ENCODE measurements at places on chromosomes 13 and 19.

DNA sequence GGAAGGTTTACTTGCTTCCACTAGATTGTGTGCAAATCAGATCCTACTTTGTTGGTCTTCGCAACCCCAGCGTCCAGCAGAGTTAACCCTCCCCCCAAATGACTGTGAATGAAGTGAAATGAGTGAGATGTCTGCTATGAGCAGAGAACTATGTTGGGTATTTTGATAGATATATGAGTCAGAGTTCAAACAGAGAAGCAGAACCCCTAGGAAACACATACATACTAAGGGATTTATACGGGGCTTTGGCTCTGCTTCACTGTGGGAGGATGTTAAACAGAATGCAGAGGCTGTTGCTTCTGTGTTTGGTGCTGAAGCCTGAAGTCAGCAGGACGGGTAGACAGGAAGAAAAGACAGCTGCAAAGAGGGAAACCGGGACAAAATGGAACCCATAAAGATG is 197.0 kb downstream of the MZT1 start:
- no peak for DNase-seq

- DNase-seq, result peak; percentile 55
These were observed 277.9 kb downstream of the ZNF536 start for GRCh38 chr19:30649934-30650614.

DNA sequence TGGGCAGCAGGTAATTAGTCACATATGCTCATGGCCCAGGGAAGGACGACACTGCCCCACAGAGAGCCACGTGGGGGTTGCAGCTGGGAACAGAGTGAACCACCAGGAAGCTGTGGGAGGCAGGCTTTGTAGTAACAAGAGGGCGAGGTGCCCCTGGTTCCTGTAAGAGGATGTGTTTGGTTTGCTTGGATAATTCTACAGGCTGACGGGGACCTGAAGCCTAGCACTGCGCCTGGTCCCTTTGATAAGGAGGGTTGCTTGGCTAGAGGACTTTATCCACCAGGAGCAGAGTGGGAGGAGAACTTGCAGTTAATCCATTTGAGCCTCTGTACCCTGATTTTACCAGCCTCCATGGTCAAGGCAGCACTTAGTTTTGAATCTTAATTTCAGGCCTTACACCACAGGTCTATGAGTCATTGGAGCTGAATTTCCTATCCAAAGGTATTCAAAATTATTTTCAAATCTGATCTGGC is 67.4 kb upstream of the CLDN10 start:
- no peak for DNase-seq

DNA sequence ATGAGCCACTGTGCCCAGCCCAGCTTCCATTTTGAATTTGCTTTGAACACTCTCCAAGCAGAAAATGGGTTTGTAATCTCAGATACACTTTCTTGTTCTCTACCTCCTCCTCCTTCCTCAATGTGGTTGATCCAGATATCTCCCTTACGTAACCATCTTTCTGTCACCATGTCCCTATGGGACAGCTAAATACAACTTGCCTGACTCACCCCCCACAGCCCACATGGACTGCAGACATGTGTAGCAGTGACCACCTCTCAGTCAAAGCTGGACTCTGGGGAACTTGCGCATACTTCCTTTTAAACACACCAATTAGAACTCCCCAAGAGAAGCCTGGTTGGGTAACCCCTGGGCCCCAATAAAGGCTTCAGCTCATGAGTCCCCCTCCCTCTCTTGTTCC is 10.8 kb upstream of the ZNF799 start:
- no peak for DNase-seq

- DNase-seq, result no peak
These were observed 10.0 kb upstream of the IGFL3 start for GRCh38 chr19:46134527-46134926.

DNA sequence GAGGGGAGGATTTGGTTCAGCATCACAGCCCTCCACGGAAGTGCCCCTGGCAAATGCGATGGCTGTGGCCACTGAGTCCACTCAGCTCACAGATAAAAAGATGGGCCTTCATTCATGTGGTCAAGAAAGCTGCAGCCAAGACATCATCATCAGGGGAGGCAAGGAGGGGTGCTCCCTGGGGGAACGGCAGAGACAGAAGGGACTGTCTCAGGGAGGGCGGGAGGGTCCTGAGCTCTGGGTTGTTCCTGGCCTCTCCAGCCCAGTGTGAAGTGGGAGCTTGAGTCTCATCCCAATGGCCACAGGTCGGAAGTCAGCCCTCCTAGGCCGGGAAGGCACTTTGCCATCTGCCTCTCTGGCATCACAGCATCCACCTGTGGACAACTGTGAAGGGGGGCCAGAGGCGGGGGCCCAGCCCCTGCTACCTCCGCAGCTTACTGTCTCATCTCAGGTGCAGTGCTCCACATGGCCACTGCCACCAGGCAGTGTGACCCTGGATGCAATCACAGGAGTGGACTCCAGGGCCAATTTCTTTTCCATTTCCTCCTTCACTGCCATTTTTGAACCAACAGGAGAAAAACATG is 137.8 kb upstream of the SOX1 start:
- no peak for DNase-seq

DNA sequence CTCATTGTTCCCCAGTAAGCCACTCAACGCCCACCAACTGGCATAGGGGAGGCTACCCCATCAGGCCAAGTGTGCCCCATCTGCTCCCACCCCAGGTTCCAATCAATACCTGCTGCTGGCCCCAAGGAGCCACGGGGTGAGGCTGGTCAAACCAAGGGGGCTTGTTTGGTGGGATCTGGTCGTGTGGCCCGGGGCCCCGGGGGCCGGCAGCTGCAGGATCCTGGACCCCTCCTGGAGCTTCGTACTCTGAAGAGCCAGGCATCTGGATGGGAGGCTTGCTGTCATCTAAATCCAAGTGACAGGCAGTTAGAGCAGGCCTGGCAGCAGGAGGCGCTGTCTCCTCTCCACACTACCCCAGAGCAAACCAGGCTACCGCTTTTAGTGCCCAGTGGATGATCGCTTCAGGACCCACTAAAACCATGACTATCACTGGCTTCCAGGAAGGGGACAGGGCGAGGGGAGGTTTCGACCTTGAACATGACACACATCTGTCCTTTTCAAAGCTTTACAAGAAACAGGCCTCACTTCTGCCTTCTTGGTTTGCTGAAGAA is 14.2 kb downstream of the CHERP start:
- DNase-seq, result peak; percentile 26

- no peak for DNase-seq
These were observed 102.7 kb downstream of the KDM4B start for GRCh38 chr19:5071579-5071978.

- DNase-seq, result no peak
These were observed 80.4 kb upstream of the SPATA13 start for GRCh38 chr13:24080134-24080533.

DNA sequence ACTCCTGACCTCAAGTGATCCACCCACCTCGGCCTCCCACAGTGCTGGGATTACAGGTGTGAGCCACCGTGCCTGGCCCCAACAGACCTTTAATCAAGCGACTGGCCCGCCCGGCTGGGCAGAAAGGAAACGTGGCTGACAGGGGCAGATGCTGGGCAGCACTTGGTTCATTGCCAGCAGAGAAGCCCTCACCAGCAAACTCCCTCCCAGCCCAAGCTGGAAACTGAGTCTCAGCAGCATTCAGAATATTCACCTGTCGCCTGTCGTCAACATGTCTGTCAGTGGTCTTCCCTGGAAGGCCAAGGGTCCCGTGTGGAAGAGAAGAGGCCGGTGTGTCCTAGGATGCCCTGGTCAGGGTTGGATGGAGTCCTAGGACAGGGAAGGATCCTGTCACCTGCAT is 245.0 kb downstream of the TEX29 start:
- DNase-seq, result no peak

DNA sequence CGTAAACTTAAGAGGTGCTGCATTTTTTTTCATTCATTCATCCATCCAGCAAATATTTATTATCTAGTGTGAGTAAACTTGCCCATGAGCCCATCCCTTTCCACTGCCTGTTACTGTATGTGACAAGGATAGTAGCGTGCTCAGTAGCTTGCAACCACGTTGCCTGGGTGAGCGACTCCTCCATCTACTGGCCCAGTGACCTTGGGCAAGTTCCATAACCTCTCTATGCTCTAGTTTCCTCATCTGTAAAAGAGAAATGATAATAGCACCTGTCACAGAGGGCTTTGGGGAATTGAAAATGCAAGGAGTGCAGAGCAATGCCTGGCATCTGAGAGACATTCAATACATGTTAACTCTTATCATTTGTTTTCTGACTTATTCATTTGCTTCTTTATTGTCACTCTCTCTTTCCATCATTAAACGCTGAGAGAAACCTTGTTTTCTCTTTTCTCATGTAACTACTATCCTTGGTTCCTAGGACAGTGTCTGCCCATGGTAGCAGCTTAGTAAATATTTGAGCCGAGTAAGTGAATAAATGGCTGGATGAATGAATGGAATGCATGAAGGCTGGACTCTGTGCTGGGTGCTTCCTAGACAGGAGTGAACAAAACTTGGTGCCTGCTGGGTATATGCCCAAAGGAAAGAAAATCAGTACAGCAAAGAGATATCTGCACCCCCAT is 19.9 kb downstream of the LRCH1 start:
- peak; percentile 35 for DNase-seq

DNA sequence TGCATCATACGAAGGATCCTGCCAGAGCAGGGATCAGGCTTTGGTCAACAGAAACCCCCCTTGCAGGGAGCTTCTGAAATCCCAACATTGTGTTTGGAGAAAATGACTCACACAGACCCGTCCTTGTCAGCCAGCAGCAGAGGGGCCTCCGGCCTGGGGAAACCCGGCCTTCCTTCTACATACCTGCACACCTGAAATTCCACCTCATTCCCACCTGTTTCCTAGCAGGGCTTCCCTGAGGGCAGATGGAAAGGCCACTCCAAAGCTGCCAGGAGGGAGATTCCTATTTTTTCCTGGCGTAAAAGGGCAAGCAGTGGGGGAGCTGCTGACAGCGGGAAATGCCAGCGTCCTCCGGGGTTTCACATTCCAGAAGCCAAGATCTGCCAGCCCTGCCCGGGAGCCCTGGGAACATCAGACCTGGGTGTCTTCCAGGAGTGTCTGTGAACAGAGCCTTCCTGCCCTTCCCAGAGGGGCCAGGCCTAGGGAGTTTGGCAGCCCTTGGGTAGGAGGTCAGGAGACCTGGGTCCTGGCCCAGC is 3.0 kb upstream of the IGFL1 start:
- DNase-seq, result no peak

DNA sequence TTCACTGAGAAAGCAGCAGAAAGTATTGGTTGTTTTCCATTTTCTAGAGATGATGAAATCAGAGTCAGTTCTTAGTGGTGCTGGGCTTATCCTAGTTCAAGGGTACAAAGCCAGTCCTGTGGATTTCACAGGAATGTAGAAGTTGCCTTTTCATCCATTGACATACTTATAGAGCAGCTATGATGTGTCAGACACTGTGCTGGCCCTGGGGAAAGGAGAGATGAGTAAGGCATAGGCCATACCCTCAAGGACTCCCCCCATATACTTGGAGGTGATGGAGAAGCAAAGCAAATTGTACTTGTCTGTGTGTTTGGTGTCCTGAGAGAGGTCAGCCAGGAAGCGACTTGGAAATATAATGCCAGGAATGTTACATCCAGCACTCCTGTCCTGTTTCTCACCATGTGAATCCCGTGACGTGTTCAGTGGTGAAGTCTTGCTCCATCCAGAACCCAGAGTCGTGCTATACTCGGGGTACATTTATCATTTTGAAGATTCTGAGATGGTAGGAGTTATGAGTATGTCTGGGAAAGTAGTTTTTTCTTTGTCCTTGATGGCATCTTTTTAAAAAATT is 22.6 kb downstream of the ERCC5 start:
- no peak for DNase-seq

- no peak for DNase-seq
These were observed 8.8 kb downstream of the GPC6 start for GRCh38 chr13:93235258-93236015.

GRCh38 chr19:46886546-46887239 is 25.9 kb downstream of the ARHGAP35 start:
- DNase-seq, result no peak

DNA sequence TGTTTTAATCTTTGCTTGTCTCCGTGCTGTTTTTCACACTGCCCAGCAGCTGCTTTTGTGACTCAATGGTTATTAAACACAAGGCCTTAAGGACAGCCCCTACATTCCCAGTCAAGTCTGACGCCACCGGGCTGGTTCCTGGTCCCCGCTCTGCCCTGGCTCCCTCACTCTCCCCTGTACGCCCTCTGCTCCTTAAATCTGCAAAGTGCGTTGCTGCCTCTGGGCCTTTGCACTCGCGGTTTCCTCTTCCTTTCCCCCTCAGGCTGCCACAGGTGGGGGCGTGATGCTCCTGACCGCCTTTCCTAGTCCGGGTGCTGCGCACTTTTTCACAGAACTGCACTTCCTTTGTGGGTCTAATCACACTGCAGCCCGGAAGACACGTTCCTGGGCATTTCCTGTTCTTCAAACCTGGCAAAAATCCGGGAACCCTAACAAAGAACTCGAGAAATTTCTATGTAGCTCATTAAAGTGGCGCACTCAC is 25.6 kb downstream of the NOSIP start:
- DNase-seq, result no peak

- DNase-seq, result peak; percentile 13
These were observed 31.3 kb upstream of the ZMYM2 start for GRCh38 chr13:19927117-19927748.

GRCh38 chr13:46906405-46906804 is 9.6 kb upstream of the HTR2A start:
- no peak for DNase-seq

DNA sequence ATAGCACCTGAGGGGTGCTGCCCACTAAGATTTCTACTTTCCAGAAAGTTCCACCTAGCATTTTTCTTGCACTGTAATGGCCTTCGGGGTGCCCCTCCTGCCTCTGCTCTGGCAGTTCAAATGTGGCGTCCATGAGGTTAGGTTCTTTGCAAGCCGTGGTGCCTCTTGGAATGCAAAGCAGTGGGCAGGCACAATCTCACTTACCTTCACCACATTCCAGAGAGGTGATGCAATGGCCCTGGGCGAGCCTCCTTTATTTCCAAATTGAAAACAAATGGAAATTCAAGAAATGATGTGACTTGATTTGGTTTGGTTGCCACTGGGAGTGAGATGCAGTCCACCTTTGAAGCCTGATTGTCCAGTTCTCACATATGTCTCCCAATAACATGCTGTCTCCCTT is 46.9 kb downstream of the FGF9 start:
- no peak for DNase-seq

DNA sequence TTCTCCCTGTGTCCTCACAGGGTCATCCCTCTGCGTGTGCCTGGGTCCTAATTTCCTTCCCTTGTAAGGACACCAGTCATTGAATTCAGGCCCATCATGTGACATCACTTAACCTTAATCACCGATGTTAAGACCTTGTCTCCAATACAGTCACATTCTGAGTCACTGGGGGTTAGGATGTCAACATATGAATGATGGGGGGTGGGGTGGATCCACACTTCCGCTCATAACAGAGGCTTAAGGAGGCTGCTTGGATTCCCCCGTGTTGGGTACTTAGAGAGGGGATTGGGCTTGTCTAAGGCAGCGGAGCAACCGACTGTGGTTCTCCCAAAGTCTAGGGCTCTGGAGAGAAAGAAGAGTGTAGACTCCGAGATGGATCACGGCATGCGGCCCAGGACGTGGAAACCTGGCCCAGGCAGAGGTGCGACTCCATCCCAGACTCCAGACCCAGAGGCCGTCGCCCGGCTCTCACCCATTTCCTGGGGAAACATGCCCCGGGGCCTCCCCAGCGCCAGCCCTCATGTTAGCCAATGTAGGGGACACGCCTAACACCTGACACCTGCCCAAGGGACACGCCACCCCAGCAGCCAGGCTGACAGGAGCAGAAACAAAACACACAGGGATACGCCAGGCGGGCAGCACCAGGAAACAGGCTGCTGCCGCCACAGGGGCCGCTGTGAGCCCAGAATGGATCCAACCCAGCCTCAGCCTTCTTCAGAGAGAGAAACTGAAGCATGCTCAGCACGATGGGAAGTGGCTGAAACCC is 17.1 kb upstream of the IGLON5 start:
- no peak for DNase-seq

- DNase-seq, result no peak
These were observed 23.3 kb downstream of the SERP2 start for GRCh38 chr13:44396701-44397580.

All from germinal center (tissue), 1 donor.